ENCODE measurements at places on chromosomes 4 and X.

GRCh38 chrX:131288738-131289511 is at the start of gene IGSF1:
IGSF1 (minus strand) TSS chrX:131289306; CDS start chrX:131286674, 2,632 bp downstream.
- DNase-seq = peak; percentile 42

- DNase-seq = no peak
Measured at GRCh38 chrX:48468247-48468671, 1.8 kb downstream of the SLC38A5 start.

DNA sequence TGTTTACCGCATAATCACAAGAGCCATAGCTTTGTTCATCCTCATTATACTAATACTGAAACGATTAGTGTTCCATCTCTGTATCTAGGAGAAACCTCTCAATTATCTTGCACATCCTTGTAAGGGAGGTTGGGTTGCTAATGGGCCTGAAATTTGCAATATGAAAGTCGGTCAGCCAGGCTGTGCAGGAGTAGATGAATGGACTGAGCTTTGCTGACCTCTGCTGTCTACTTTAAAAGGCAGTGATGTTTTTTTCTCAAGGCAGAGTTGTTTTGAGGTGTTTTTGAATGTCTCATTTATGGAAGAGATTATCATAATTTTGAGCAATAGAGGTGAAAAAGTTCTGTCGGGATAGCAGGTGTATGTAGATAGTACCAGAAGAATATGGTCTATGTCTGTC is 47.9 kb upstream of the LINC00632 start:
- no peak for DNase-seq

GRCh38 chr4:53734584-53735353 is 143.5 kb upstream of the LNX1 start:
- no peak for DNase-seq

DNA sequence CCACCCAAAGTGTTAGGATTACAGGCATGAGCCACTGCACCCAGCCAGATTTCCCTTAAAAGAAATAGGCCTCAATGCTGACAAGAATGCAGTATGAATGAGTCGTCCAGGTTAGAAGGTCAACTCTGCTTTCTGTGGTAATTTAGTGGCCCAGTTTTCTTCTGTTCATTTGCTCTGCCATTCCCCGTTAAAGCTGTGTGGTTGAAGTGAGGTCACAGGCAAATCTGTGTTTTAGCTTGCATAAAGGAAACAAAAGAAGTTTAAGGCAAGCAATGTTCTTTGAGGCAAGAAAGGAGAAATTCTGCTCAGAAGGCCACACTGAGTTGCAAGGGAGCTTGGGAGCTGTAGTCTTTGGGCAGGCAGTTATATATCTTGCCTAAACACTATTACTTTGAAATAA is 176.8 kb downstream of the LARP7 start:
- no peak for DNase-seq
